ENCODE measurements at places on chromosomes 12 and 14. TPM values are rescaled to one million over a fixed set of nuclear protein-coding genes. Genes with fewer than 3 reads are reported as not detected.

DNA sequence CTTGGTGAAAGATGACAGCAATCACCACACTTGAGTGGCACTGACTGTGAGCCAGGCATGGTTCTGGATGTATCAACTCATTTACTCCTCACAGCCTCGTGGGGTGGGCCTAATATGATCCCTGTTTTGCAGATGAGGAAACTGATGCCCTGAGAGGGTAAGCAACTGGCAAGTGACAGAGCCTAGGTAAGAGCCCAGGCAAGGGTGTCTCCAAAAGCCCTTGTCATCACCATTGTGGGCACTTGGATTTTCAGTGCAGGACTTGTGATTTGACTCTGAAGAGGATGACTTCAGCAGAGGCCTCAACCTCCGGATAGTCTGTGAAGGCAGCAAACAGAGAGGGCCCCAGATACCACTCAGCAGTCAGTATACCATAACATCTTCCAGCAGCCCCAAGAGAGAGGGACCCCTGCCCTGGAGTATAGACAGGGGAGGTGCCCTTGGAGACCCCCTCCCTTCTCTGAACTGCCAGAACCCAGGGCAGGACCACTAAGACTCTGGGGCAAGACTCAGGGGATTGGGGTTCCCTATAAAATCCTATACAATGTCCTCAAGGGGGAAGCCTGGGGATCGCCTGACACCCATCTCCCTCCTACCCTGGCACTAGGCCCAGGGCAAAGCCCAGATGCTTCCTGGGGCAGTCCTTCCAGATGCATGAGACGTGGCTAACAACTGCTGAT lies 7.1 kb upstream of the KRT5 start:
- H3K27ac ChIP-seq = no peak overlapping the region
- H3K4me3 ChIP-seq = no peak overlapping the region
- no peak for DNase-seq
- no peaks in the 10 kb centered on the region for H3K36me3 ChIP-seq

DNA sequence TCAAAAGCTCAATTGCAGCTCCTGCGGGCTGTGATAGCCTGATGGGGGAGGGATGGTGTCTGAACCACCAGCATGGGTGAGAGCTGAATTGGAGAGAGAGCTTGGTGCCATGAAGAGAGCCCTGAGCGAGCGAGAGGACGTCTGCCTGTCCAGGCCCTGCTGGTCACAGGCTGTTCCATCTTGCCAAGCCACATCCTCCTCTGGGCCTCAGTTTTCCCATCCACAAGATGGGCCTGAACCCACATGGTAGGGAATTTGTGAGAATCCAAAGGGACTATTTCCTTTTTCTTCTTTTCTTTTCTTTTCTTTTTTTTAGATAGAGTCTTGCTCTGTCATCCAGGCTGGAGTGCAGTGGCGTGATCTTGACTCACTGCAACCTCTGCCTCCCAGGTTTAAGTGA lies 276.4 kb downstream of the VRK1 start:
- H3K4me1 ChIP-seq = peaks cover 10% of the 10 kb centered on the region
- no peak for DNase-seq

DNA sequence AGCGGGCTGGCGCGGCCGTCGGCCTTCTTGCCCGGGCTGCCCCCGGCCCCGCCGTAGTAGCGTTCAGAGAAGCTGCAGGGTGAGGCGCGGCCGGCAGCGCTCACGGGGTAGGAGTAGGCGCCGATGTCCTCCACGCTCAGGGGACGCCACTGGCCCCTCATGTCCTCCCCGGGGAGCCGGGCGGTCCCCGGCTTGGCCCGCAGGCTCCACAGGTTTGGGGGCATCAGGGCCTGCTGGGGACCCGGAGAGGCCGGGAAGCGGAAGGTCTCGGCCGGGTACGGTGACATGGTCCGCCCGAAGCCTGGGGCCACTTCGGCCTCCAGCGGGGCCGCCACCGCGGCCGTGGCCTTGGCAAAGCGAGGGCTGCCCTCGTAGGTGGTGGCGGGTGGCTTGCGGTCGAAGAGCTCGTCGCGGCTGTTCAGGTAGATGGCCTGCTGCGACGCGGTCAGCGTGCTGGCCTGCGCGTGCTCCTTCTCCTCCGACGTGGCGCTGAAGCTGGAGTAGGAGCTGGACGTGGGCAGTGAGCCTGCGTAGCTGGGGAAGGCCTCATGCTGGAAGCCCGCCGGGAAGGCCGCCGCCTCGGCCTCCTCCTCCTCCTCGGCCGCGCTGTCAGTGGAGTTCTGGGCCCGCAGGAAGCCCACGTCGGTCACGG lies 48.7 kb downstream of the BEGAIN start:
- no peak overlapping the region for H3K27ac ChIP-seq
- no peak for DNase-seq
- no peaks in the 10 kb centered on the region for H3K27me3 ChIP-seq
- no peaks in the 10 kb centered on the region for H3K4me1 ChIP-seq
- H3K36me3 ChIP-seq = no peaks in the 10 kb centered on the region
- no peak overlapping the region for H3K4me3 ChIP-seq

The PPP1R1A gene
- polyA plus RNA-seq = not detected

The SLC7A7 gene
- not detected for polyA plus RNA-seq

DNA sequence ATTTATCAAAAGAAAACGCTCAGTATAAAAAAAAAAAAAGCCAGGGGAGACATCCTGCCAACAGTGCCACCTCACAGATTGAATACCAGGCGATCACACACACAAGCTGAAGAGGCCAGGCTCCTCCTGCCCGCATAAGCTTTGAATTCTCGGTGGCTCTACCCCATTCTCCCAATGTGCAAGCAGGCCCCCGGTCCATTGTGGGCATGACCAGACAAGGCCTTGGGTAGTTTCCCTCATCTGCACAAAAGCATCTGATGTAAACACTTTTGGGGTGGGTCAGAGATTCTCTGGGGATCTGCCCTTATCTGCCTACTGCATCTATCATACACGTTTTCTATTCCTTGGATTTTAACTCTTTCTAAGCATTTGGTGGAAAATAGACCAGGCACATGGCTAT lies 16.2 kb downstream of the KLRF2 start:
- no peaks in the 10 kb centered on the region for H3K4me1 ChIP-seq
- no peak overlapping the region for H3K4me3 ChIP-seq
- DNase-seq = no peak
- no peaks in the 10 kb centered on the region for H3K36me3 ChIP-seq

The SLC2A14 gene
- polyA plus RNA-seq = not detected

DNA sequence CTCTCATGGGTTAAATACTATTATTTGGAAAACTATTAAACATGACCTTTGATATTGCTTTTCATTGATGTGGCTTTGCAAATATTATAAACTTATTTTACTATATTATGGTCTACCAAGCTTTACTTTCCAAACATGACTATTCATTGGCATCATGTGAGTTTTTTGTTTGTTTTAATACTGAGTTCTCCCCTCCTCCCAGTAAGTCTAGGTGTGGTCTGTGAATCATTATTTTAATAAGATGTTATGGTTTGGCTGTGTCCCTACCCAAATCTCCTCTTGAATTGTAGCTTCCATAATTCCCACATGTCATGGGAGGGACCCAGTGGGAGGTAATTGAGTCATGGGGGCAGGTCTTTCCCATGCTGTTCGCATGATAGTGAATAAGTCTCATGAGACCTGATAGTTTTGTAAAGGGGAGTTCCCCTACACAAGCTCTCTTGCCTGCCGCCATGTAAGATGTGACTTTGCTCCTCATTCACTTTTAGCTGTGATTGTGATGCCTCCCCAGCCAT lies 80.0 kb downstream of the BORCS5 start:
- no peak overlapping the region for H3K4me3 ChIP-seq
- H3K36me3 ChIP-seq = no peaks in the 10 kb centered on the region
- H3K4me1 ChIP-seq = peaks cover 30% of the 10 kb centered on the region
- DNase-seq = no peak

The SRRM4 gene
- polyA plus RNA-seq = not detected

- H3K36me3 ChIP-seq = no peaks in the 10 kb centered on the region
- DNase-seq = no peak
- no peaks in the 10 kb centered on the region for H3K4me1 ChIP-seq
Observed at GRCh38 chr12:46492471-46493085, 120.0 kb upstream of the SLC38A2 start.

- H3K27me3 ChIP-seq = no peaks in the 10 kb centered on the region
- no peak for DNase-seq
- no peaks in the 10 kb centered on the region for H3K4me1 ChIP-seq
Observed at GRCh38 chr12:117809509-117809908, 159.3 kb downstream of the KSR2 start.

GRCh38 chr12:52692254-52692653 lies 11.1 kb downstream of the KRT77 start:
- H3K27ac ChIP-seq = no peak overlapping the region
- no peak for DNase-seq
- peaks cover 24% of the 10 kb centered on the region for H3K4me1 ChIP-seq

DNA sequence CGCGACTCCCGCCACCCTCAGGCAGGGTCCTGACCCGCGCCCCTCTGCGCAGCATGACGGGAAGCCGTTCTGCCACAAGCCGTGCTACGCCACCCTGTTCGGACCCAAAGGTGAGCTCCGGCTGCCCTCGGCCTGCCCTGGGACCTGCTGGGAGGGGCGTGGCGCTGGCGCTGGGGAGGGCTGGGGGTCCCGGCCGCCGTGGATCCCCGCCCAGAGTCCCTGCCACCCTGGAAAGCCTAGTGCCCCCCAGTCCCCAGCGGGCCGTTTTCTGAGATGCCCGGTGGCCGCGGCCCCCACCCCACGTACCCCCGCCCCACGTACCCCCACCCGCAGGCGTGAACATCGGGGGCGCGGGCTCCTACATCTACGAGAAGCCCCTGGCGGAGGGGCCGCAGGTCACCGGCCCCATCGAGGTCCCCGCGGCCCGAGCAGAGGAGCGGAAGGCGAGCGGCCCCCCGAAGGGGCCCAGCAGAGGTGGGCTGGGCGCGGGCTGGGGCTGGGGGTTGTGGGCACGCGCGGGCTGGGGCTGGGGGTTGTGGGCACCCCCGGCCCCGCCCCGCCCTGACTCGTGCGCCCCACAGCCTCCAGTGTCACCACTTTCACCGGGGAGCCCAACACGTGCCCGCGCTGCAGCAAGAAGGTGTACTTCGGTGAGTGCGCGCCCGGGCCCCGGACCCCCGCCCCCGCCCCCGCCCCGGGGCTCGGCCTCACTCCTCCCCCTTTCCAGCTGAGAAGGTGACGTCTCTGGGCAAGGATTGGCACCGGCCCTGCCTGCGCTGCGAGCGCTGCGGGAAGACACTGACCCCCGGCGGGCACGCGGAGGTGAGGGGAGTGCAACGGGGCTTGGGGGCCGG lies 4.0 kb downstream of the CRIP2 start:
- no peaks in the 10 kb centered on the region for H3K36me3 ChIP-seq
- DNase-seq = no peak
- H3K27me3 ChIP-seq = no peaks in the 10 kb centered on the region
- no peak overlapping the region for H3K4me3 ChIP-seq

- no peak for DNase-seq
- no peak overlapping the region for H3K27ac ChIP-seq
- H3K36me3 ChIP-seq = no peaks in the 10 kb centered on the region
- no peak overlapping the region for H3K4me3 ChIP-seq
- H3K4me1 ChIP-seq = no peaks in the 10 kb centered on the region
Observed at GRCh38 chr12:131407221-131408035, 303.5 kb upstream of the SFSWAP start.

GRCh38 chr12:55838361-55838760 lies 4.4 kb downstream of the MMP19 start:
- H3K27me3 ChIP-seq = no peaks in the 10 kb centered on the region
- no peaks in the 10 kb centered on the region for H3K36me3 ChIP-seq
- no peaks in the 10 kb centered on the region for H3K4me1 ChIP-seq
- H3K4me3 ChIP-seq = no peak overlapping the region
- no peak for DNase-seq

The LRP1 gene
- 0.29 TPM for polyA plus RNA-seq

- no peaks in the 10 kb centered on the region for H3K36me3 ChIP-seq
- no peaks in the 10 kb centered on the region for H3K4me1 ChIP-seq
- no peak for DNase-seq
- H3K27me3 ChIP-seq = no peaks in the 10 kb centered on the region
- no peak overlapping the region for H3K27ac ChIP-seq
- no peak overlapping the region for H3K4me3 ChIP-seq
Observed at GRCh38 chr14:20563971-20564370, 3.1 kb upstream of the RNASE9 start.

DNA sequence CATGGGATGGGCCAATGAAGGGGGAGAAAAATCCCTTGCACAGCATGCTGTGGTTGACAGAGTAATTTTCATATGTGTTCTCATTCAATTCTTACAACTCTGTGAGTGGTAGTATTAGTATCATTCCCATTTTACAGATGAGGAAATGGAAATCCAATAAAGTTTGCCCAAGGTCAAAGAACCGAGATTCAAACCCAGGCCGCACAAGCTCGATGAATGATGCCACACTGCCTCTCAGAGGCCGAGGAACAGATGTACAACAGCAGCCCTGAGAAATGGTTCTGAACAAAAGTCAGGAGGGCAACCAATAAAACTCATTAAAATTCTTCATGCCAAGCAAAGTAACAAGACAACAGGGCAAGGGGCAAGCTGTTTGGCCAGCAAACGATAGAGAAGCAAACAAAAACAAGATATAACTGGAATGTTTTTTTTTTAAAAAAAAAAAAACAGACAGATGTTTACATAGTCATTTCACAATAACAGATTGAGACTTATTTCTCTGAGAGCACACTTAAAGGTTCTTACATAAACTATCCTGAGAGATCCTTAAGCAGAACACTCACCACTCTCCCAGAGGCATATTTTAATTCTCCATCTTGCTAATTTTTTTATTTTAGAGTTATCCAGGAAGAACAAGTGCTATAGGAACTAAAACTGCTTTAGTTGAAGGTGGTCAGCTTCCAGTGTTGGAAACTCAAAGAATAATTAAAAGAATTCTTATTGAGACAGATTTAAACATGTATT lies 85.8 kb downstream of the EXOC5 start:
- H3K36me3 ChIP-seq = no peaks in the 10 kb centered on the region
- H3K4me1 ChIP-seq = no peaks in the 10 kb centered on the region
- no peak overlapping the region for H3K4me3 ChIP-seq
- no peak for DNase-seq
- no peak overlapping the region for H3K27ac ChIP-seq
- H3K27me3 ChIP-seq = no peaks in the 10 kb centered on the region

DNA sequence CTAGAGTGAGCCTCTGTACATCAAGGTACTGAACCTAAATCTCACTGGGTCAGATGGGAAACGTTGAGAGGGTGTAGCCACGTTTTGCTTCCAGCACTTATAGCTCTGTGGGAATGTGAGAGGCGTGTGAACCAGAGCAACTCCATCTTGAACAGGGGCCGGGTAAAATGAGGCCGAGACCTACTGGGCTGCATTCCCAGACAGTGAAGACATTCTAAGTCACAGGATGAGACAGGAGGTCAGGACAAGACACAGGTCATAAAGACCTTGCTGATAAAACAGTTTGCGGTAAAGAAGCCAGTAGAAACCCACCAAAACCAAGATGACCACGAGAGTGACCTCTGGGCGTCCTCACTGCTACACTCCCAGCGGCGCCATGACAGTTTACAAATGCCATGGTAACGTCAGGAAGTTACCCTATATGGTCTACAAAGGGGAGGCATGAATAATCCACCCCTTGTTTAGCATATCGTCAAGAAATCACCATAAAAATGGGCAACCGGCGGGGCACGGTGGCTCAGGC lies 63.4 kb upstream of the NCOR2 start:
- H3K4me1 ChIP-seq = peaks cover under 1% of the 10 kb centered on the region
- no peak for DNase-seq
- no peak overlapping the region for H3K4me3 ChIP-seq
- H3K27ac ChIP-seq = no peak overlapping the region
- H3K36me3 ChIP-seq = no peaks in the 10 kb centered on the region
